Right ventricle myocardium inferior (tissue), 1 donor: ENCODE measurements at places on chromosomes 11 and 22.

- DNase-seq = no peak
These were observed 514.0 kb downstream of the TBC1D22A start for GRCh38 chr22:47276450-47276820.

- no peak for DNase-seq
These were observed 294.4 kb downstream of the DDX10 start for GRCh38 chr11:108959105-108959761.

DNA sequence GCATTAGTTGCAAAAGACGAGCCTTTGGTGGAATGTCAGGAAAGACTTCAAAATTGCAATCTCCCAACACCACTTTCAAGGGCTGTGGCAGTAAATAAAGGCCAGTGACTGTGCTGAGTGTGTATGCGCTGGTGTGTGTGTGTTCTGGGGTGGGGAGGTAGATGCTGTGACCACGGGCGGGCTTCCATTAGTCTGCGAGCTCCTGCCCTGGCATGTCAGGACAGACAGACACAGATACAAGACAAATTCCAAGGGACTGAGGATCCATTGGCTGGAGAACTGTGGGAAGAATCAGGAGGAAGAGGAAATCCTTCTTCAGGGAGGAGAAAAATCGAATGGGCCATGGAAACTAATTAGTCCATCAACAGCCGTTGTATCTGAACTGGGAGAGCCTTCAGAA, 83.6 kb downstream of the FEZ1 start:
- DNase-seq = no peak

- no peak for DNase-seq
These were observed 2.0 kb upstream of the POGLUT3 start for GRCh38 chr11:108500169-108500568.

DNA sequence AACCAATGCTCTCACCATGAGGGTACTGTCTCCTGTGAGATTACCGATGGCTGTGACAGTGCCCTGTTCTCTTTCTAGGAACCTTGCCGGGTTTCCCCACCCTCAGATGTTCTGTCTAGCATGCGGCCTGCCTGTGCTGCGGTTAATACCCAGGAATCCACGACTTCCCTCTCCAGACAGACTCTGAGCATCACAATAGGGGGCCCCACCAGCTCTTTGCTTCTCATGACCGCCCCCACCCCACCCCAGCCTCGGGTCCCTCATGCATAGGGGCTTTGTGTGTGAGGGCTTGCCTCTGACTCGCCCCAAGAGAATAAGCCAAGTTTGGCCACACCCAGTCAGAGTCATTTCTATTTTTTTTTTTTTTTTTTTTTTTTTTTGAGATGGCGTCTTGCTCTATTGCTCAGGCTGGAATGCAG, 10.3 kb downstream of the PARVG start:
- DNase-seq = no peak

DNA sequence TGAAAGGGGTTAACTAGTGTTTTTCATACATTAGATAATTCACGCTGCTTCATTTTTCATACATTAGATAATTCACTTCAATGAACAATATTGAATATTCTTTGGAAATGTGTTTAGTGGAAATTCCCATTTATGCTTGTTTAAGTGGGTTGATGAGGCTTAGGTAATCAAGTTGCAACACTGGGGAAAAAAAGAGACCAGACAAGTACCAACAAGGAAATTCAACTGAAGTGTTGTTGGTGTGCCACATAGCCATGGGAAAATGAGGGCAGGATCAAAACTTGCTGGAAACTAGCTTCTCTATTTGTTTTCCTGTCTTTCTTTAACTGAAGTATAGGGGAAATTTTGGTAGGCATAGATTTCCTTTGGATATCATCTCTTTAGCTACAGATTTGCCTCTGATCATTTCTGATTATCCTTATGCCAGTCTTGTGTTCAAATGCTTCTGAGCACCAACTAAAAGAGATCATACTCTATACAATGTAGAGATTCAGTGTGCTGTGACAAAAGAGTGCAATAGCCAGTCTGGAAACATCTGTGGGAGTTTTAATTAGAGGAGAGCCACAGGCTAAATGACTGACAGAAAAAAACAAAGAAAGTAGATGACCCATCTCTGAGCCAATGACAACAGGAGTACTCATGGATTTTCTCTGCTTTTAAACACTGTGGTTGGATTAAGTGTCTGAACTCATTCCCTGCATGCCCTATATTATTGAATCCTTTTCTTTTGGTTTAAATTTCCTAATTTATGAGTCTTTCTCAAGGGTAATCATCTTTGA, 67.6 kb upstream of the CTSC start:
- no peak for DNase-seq

DNA sequence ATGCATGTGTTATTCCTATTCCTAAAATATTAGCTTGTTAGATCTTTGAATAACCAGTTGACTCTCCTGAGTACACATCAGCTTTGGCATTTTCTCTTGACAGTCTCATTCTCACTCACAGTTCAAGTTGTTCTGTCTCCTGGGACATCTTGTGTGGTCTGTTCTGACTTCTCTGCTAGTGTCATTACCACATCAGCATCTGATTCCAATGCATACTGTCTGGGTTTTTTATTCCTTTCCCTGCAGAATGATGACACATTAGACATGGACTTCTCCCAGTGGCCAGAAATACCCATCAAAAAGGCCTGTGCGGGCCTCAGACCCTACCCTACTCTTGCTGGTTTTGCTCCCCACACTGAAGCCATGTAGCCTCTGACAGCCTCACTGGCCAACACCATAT, 2.7 kb downstream of the ZNF74 start:
- no peak for DNase-seq

GRCh38 chr11:61971248-61972111, 4.0 kb upstream of the FTH1 start:
- DNase-seq = peak; percentile 96

GRCh38 chr11:5276697-5277096, 7.0 kb upstream of the HBE1 start:
- no peak for DNase-seq

- no peak for DNase-seq
These were observed 106.7 kb upstream of the ASPHD2 start for GRCh38 chr22:26322179-26322905.

DNA sequence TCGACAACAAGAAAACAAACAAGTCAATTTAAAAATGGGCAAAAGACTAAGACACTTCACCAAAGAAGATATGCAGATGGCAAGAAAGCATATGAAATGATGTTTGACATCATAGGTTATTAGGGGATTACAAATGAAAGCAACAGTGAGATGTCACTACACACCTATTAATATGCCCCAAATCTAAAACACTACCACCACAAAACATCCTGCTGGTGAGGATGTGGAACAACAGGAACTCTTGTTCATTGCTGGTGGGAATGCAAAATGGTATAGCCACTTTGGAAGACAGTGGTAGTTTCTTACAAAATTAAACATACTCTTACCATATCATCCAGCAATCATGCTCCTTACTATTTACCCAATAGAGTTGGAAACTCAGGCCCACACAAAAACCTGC, 29.0 kb downstream of the PRRG4 start:
- DNase-seq = no peak

DNA sequence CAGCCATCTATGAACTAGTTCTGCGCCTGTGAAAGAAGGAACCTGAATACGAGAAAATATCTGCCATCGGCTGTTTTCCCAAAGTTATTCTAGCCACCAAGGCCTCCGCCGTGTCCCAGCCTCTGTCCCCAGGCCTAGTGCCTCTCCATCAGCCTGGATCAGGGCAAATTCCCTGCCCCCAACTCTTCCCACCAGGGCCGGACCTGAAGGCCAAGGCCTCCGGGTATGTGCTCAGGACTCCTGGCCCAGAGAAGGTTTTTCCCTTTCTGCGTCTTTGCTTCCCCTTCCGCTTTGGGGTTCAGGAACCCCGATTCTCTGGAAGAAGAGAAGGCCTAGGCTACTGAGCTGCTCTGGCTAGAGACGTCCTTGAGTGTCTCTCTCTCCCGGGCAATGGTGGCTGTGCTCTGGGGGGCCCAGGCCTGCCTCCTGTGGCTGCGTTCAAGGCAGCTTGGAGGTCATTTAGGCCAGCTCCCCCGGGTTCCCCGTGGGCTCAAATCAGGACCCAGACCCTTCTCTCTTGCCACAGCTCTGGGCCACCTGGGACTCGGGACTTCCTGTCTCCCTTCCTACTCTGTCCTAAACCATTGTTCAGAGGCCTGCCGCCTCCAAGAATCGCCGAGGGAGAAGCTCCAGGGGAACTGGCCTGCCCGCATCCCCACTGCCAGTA, 1.6 kb downstream of the ALX4 start:
- DNase-seq = no peak

DNA sequence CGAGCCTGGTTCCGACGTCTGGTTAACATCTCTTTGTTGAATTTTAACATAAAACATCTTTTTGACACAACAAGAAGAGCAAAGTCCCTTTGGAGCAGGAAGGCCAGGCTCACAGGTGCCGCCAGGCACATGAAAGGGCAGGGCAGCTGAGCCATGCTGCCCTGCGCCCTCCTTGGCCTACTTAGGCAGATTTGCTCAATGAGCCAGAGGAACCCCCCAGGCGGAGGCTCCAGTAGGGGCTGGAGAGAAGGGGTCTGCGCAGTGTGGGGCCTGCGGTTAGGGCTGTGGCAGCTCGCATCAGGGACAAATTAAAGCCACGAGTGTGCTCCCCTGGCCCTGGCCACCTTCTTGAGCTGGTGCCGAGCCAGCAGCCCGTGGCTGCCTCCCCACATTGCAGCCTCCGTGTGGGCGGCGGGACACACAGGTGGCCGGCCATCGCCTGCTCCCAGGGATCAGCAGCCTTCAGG, 9.9 kb upstream of the SLC22A12 start:
- no peak for DNase-seq

DNA sequence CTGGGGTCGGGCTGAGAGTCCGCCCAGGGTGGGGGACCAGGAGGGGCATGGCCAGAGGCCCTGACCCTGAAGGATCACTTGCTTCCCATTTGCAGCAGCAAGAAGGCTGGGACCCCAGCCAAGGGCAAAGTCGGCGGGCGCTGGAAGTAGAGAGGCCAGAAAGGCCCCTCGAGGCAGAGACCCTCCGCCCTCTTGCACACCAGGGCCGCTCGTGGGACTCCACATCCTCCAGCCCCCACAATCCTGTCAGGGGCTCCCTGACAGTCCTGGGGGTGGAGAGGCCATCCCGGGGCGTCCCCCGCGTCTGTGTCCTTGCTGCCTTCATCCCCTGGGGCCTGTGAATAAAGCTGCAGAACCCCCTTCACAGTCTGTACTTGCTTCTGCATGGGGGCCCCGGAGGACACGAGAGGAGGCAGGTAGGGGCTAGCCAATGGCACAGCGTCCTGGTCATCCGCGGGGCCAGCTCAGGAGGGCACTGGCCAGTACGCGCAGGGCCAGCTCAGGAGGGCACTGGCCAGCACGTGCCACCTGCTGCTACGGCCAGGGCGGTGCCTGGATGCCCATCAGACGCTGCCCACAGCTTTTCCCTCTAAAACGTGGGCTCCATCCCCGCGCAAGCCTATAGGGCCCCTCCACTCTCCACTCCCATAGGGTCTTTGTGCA, 8.7 kb upstream of the MRPL23 start:
- peak; percentile 30 for DNase-seq

- DNase-seq = no peak
These were observed 148.2 kb downstream of the MAML2 start for GRCh38 chr11:96194581-96195374.

DNA sequence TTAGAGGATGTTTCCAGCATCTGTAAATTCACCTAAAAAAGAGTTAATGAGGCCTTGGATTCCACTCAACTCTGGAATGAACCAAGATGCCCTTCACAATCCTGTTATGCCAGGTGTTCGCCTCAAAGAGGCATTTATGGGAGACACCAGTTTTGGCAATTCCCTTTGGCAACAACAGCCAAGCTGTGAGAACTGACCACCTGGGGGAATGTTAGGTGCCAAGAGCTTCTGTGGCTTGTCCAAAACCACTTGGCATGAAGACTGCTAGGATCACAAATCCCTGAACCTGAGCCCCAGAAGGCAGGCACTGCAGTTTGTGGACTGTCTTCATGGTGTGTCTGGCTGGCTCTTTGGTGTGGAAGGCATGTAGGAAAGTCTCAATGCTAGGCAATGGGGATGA, 164.4 kb upstream of the BDNF start:
- DNase-seq = no peak

- no peak for DNase-seq
These were observed 409.8 kb downstream of the BRD1 start for GRCh38 chr22:49417833-49418232.

GRCh38 chr11:19243143-19243542, 2.4 kb upstream of the E2F8 start:
- no peak for DNase-seq

DNA sequence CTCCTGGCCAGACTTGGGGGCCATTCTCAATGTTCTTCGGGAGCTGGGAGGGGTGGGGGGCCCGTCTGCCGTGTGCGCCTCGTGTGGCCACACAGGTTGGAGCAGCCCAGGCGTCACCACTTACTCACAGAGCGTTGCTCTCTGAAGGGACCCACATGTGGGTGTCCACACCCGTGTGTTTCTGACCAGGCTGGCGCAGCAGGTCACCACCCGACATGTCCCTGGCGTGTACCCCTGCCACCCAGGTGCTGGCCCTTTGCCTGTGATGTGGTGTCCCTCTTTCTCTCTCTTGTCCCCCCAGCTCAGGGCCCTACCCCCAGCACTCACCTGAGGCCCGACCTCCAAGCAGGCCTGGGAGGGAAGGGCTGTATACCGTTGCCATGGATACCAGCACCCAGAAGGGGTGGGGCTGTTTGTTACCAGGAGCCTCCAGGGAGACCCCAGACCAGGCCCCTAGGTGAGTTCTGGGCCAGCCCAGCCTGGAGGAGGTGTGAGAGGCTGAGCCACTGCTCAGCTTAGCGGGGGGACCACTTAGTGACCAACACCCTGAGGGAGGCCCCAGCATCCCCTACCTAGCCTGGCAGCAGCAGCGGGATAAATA, 1.4 kb downstream of the LMNTD2 start:
- DNase-seq = no peak

DNA sequence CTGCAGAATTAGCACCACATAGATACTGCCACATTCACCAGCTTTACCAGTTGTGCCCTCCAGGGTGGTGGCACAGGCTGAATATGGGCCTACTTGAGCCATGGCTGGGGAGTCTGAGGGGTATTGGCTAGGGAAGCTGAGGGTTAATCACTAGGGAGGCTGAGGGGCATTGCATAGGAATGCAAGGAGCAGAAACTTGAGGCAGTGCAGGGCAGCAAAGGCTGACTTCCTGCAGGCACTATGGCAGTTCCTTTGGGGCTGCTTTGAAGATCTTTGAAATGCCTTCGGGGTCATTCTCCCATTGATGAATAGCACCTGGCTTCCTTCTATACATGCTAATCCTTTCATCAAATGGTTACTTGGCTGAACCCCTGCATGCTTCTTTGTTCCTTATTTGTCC, 171.5 kb downstream of the RCN1 start:
- no peak for DNase-seq

- DNase-seq = peak; percentile 58
These were observed 6.9 kb downstream of the RAB3IL1 start for GRCh38 chr11:61910187-61911127.

DNA sequence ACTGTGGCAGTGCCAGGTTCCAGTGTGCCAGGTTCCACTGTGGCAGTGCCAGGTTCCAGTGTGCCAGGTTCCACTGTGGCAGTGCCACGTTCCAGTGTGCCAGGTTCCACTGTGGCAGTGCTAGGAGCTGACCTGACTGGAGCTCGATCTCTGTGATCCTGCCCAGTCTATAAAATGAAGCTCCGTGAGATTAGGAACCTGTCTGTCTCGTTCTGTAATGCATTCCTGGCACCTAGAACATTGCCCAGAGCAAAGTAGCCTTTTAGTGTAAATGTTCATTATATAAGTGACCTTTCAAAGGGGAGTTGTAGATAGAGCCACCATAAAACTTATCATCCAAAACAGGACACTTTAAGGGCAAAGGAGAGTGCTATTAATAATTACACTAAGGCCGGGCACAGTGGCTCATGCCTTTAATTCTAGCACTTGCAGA, 36.0 kb downstream of the ART5 start:
- no peak for DNase-seq

- no peak for DNase-seq
These were observed 13.7 kb downstream of the MS4A13 start for GRCh38 chr11:60528934-60529333.

- DNase-seq = peak; percentile 86
These were observed 70.2 kb upstream of the EED start for GRCh38 chr11:86174101-86175046.
